NCI-H446 (cell line): ENCODE measurements at places on chromosomes 6 and 20.

GRCh38 chr6:74356391-74356790 is 660.4 kb downstream of the CD109 start:
- no peak for DNase-seq

DNA sequence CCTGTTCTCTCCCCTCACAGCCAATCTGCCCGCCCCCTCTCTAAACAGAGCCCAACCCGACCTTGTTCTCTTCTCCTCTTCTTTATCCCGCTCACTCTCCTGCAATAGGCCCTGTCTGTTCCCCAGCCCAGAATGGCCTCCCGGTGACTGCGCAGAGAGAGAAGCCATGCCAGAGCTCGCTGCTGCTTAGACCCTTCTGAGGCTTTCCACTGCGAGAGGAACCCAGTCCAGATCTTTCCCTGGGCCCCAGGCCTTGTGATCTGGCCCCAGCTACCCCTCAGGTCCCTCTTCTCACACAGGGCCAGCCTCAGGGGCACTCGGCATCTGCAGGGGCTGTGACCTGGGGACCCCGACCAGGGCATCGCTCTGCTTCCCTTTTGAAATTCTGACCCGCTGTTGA is 58.1 kb downstream of the TMEM242 start:
- no peak for DNase-seq

DNA sequence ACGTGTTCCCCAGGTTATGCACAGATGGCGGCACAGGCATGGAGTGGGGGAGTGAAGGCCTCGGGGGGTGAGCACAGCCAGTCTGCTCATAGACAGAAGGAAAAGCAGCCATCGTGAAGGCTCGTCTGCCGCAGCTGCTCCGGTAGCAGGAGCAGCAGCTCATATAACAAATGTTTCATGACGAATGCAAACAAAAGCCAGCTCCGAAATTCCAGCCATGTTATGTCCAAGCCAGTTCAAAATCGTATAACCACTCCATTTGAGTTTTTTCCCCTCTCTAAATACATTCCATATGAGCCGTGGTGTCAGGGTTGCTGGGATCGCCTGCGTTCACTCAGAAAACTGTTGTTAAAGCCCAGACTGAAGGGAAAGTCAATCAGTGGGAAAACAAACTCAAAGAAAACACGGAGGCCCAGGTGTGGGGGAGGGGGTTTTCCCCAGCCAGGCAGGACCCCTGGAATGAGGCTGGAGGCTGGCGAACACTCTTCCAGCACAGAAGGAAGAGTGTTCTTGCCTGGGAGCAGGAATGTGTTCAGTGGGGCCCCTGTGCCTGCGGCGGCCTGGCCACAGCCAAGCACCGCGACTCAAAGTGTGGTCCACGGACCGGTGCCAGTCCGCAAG is 280.4 kb upstream of the TAB2 start:
- no peak for DNase-seq

GRCh38 chr6:99412065-99412464 is 13.0 kb downstream of the PNISR start:
- DNase-seq: no peak

DNA sequence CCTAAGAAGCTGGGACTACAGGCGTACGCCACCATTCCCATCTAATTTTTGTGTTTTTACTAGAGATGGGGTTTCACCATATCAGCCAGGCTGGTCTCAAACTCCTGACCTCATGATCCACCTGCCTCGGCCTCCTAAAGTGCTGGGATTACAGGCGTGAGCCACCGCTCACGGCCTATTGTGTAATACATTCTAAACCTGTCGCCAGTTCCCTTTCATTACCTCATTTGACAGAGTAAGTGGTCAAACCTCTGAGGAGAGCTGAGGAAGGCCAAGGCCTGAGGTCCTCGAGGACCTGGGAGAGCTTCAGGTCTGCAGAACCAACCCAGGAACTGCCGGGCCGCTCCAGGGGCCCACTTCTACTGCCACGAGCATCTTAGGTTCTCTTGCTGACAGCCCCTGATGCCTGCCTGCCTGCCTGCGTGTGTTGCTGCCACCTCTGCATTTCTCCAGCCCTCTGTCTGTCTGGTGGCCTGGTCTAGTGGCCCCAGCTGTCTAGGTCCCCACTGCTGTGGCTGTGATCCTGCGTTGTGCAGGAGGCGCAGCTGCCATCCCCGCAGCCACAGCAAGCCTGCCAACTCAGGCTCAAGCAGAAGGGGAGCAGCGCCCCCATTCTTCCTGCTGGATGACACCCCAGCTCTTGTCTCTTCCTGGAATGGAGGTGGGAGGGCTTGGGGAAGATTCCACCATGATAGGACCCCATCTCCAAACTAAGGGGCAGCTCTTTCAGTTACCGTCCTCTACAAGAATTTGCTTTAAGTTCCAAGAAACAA is 45.3 kb downstream of the PRR18 start:
- DNase-seq: no peak

GRCh38 chr20:63151554-63152321 is 64.2 kb downstream of the YTHDF1 start:
- DNase-seq: no peak

DNA sequence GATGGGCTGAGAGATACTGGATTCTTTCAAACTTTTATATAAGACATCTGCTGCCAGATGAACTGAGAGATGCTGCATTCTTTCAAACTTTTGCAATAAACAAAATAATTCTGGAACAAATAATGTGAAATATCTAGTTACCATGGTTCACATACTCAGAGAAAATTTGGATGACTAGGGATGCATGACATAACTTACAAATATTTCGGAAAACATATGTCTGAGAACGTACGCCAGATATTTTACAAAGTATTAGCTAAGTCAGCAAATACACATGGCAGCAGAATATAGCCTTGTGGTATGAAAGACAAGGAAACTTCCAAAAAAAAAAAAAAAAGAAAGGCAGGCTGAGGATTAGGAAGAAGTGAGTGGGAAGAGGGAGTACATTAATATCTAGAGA is 113.3 kb upstream of the TRAF3IP2 start:
- no peak for DNase-seq

- no peak for DNase-seq
Measured at GRCh38 chr6:144594585-144594984, 309.4 kb downstream of the UTRN start.

GRCh38 chr20:45595235-45595634 is 16.2 kb upstream of the WFDC8 start:
- no peak for DNase-seq

GRCh38 chr6:126516411-126516810 is 176.5 kb downstream of the CENPW start:
- no peak for DNase-seq

- DNase-seq: no peak
Measured at GRCh38 chr20:53652859-53653517, 59.3 kb upstream of the ZNF217 start.

GRCh38 chr6:144339859-144340452 is 54.8 kb downstream of the UTRN start:
- DNase-seq: no peak

GRCh38 chr20:36093025-36093803 is 61.3 kb upstream of the EPB41L1 start:
- DNase-seq: no peak

DNA sequence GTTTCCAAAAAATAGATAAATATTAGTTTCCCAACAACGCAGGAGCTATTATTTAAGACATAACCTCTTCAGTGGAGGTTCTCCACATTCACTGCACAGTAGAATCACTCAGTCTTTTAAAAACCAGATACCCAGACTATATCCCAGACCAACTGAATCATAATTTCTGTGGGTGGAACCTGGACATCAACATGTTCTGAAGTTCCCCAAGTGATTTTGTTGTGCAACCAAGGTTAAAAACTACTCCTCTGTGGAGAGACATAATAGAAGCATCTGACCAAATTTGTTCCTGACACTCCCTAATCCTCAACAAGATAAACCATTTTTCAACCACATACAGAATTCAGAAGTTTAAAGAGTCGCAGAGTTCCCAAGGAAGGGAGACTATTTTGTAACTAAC is 42.3 kb downstream of the STK38 start:
- no peak for DNase-seq

GRCh38 chr20:57810511-57811373 is 100.9 kb upstream of the PMEPA1 start:
- DNase-seq: no peak

DNA sequence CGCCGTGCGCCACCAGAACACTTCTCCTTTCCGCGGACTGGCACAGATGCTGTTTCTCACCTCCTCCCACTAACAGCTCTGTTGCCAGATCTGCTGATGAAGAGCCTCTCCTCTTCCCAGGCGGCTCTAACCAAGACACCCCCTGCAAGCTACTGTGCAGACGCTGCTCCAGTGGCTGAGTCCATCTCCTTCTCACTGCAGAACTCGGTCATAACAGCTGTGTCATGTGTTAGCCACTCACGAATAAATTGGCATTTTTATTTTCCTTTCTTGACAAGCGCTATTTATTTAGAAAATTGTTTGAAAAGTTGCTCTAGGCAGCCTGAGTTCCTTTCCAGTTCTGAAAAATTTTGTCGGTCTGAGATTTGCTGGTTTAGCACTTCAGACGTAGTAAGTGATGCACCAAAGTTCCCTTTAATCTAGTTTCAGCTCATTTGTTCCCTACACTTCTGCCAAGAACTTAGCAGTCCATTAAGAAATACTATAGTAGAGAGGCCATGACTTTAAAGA is 12.8 kb upstream of the PLEKHG1 start:
- DNase-seq: no peak

DNA sequence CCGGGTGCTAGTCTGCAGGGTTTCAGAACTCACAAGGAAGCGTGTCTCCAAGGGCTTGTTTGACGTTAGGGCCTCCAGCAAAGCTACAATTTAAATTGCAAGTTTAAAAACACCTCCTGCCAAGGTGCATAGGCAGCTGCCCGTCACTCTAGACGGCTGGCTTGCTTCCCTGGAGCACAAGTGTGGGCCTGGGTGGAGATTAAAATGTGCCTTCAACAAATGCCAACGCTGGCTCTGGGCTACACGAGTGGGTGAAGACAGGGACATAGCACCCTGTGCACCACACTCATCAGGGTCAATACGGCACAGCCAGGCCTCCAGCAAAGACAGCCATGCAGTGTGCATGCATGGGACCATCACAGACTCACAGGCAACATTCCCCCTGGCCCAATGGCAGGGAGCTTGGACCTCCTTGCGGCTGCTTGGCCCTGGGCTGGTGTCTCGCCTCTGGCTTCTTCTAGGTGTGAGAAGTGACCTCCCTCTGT is 48.4 kb upstream of the FRMD1 start:
- no peak for DNase-seq

- no peak for DNase-seq
Measured at GRCh38 chr6:131914234-131914633, 36.9 kb downstream of the CCN2 start.

GRCh38 chr6:165663377-165663735 is 315 bp upstream of the PDE10A start:
- no peak for DNase-seq

DNA sequence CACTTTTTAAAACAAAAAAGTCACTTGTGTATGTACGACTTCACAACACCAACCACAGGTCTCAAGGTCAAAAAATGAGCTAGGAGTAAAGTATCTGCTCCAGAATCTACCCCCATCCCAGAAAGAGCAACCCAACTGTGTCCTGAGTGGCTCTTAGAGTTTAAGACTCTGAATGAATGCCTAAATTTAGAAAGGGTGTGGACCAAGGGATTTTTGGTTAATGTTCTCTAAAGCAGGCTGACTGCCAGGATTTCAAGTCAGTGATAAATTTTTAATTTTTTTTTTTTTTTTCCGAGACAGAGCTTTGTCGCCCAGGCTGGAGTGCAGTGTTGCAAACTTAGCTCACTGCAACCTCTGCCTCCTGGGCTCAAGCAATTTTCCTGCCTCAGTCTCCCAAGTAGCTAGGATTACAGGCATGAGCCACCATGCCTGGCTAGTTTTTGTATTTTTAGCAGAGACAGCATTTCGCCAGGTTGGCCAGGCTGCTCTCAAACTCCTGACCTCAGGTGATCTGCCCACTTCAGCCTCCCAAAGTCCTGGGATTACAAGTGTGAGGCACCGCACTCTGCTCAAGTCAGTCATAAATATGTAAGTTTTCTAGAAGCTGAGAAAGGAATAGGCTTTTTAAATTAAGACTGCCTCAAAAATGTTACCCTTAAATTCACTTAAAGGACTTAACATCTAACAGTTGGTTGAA is 20.2 kb downstream of the STAU1 start:
- no peak for DNase-seq

GRCh38 chr6:82385961-82386360 is 22.3 kb downstream of the TPBG start:
- no peak for DNase-seq

GRCh38 chr6:30443657-30444450 is 45.5 kb upstream of the HLA-E start:
- no peak for DNase-seq

GRCh38 chr20:22579711-22580697 is 4.4 kb downstream of the FOXA2 start:
- DNase-seq: no peak

GRCh38 chr20:22805219-22805618 is 220.8 kb upstream of the FOXA2 start:
- DNase-seq: no peak

- DNase-seq: no peak
Measured at GRCh38 chr6:158467923-158468322, 92.0 kb upstream of the TMEM181 start.

GRCh38 chr6:147384029-147384428 is 124.5 kb upstream of the SAMD5 start:
- no peak for DNase-seq

DNA sequence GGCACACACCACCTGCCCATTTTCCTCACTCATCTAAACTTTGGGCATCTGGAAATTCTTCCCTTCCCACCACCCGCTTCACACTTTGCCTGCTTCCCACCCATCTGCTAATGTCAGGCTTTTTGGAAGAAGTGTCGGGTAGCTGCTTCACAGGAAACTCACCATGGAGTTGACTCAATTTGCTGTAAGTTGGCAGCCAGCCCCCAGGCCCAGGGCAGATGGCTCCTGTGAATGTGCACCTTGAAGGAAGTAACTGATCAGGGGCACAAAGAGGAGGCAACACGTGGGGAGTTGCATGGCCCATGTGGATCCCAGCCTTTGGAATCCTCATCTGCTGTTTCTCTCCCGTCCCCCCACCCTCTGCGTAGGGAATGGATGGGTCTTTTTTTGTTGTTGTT is 87.3 kb downstream of the PPP1R14C start:
- DNase-seq: no peak

GRCh38 chr6:81734081-81734480 is 18.4 kb downstream of the TENT5A start:
- no peak for DNase-seq

GRCh38 chr6:134908906-134909516 is 40.9 kb downstream of the ALDH8A1 start:
- DNase-seq: peak; percentile 66

- DNase-seq: no peak
Measured at GRCh38 chr6:9087470-9087869, 652.1 kb upstream of the SLC35B3 start.

DNA sequence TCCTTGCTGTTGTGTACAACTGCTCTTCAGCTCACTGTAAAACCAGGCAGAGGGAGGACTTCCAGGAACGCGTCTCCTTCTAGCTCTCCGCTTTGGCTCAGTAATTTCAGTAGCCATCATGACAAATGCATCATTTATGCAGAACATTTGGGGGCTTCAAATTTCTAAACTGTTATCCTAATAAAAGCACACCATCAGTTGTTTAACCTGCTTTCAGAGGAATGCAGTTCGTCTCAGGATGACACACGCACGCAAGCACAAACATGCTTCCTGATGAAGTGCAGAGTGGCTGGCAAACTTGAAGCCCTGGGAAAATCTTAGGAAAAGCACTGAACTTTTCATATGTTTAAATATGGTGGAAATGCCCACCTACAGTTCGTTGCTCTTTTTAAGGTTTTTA is 24.4 kb downstream of the SLC22A23 start:
- DNase-seq: no peak

- no peak for DNase-seq
Measured at GRCh38 chr6:39566456-39566855, 158.8 kb downstream of the KIF6 start.
